ENCODE measurements at places on chromosomes 16 and 17. TPM values are rescaled to one million over a fixed set of nuclear protein-coding genes. Genes with fewer than 3 reads are reported as not detected.
A peak's percentile ranks its signal among the peaks of the same experiment; 100 is the strongest.

DNA sequence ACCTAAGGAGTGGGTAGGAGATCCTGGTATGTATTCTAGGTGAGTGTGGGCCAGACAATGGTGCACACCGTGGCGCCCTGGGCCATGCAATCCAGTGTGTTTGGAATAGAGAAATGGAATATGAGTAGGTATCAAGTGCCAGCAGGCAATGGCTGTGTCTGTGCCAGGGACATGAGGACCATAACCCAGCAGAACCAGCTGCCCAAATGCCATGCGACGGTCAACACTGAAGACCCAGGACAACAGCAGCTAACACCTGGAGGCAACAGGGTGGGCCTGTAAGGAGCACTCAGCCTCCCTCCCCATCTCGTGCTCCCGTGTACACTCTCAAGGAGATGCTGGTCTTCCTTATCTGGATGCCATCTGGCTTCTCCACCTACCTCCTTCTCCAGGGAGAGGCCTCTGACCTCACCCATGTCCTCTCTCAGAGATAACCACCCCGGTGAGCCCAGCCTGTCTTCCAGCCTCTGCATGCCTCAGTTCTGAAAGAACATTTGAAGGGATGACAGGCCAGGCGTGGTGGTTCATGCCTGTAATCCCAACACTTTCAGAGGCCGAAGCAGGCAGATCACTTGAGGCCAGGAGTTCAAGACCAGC is 750 bp upstream of the GSDMB start:
- no peaks in the 10 kb centered on the region for H3K4me1 ChIP-seq
- H3K4me3 ChIP-seq: no peak overlapping the region
- no peaks in the 10 kb centered on the region for H3K27me3 ChIP-seq
- no peak for DNase-seq

- H3K27ac ChIP-seq: no peak overlapping the region
- H3K4me1 ChIP-seq: no peaks in the 10 kb centered on the region
- H3K4me3 ChIP-seq: no peak overlapping the region
- DNase-seq: no peak
- H3K27me3 ChIP-seq: no peaks in the 10 kb centered on the region
- no peaks in the 10 kb centered on the region for H3K36me3 ChIP-seq
These were observed 379.8 kb downstream of the UTP18 start for GRCh38 chr17:51640108-51640622.

DNA sequence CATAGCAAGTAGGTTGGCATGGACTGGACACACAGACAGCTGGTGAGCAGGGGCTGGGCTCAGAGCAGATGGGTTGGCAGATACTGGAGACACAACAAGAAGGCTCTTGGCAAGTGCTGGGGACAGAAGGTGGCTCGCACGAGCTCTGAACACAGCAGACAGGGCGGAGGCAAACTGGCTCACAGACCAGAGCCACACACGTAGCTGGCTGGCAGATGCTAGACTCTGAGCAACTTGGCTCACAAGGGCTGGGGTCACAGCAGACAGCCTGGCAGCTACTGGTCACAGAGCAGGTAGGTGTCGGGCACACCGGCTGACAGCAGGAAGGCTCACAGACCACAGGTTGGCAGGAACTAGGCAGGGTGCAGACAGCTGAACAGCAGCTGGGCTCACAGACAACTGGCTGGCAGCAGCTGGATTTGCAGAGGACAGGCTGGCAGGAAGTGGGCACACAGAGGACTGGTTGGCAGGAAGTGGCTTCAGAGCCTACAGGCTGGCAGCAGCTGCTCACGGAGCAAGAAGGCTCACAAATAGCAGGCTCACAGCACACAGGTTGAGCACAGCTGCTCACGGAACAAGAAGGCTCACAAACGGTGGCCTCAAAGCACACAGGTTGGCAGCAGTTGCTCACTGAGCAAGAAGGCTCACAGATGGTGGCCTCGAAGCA is 725 bp downstream of the KRTAP16-1 start:
- no peaks in the 10 kb centered on the region for H3K4me1 ChIP-seq
- H3K27ac ChIP-seq: no peak overlapping the region
- no peaks in the 10 kb centered on the region for H3K27me3 ChIP-seq

- no peak overlapping the region for H3K27ac ChIP-seq
- H3K4me1 ChIP-seq: no peaks in the 10 kb centered on the region
- H3K27me3 ChIP-seq: no peaks in the 10 kb centered on the region
- DNase-seq: peak; percentile 74
- H3K36me3 ChIP-seq: no peaks in the 10 kb centered on the region
- no peak overlapping the region for H3K4me3 ChIP-seq
These were observed 13.0 kb downstream of the AIPL1 start for GRCh38 chr17:6421700-6422604.

GRCh38 chr17:12866244-12866643 is 76.9 kb downstream of the ARHGAP44 start:
- H3K36me3 ChIP-seq: no peaks in the 10 kb centered on the region
- no peaks in the 10 kb centered on the region for H3K4me1 ChIP-seq
- no peak overlapping the region for H3K4me3 ChIP-seq
- H3K27me3 ChIP-seq: no peaks in the 10 kb centered on the region
- no peak for DNase-seq
- H3K27ac ChIP-seq: no peak overlapping the region

GRCh38 chr17:73269791-73270190 is 8.1 kb upstream of the CPSF4L start:
- no peaks in the 10 kb centered on the region for H3K36me3 ChIP-seq
- peaks cover 35% of the 10 kb centered on the region for H3K4me1 ChIP-seq
- H3K27ac ChIP-seq: no peak overlapping the region
- H3K4me3 ChIP-seq: no peak overlapping the region
- DNase-seq: no peak
- no peaks in the 10 kb centered on the region for H3K27me3 ChIP-seq

GRCh38 chr17:76714822-76715495 is 4.2 kb upstream of the MXRA7 start:
- H3K27ac ChIP-seq: no peak overlapping the region
- H3K4me1 ChIP-seq: peaks cover 25% of the 10 kb centered on the region
- no peaks in the 10 kb centered on the region for H3K27me3 ChIP-seq
- peaks cover 11% of the 10 kb centered on the region for H3K36me3 ChIP-seq

GRCh38 chr17:3988297-3989040 is 24.2 kb upstream of the ATP2A3 start:
- H3K4me1 ChIP-seq: peaks cover 21% of the 10 kb centered on the region
- no peak overlapping the region for H3K27ac ChIP-seq
- H3K4me3 ChIP-seq: no peak overlapping the region
- no peaks in the 10 kb centered on the region for H3K27me3 ChIP-seq
- DNase-seq: no peak

DNA sequence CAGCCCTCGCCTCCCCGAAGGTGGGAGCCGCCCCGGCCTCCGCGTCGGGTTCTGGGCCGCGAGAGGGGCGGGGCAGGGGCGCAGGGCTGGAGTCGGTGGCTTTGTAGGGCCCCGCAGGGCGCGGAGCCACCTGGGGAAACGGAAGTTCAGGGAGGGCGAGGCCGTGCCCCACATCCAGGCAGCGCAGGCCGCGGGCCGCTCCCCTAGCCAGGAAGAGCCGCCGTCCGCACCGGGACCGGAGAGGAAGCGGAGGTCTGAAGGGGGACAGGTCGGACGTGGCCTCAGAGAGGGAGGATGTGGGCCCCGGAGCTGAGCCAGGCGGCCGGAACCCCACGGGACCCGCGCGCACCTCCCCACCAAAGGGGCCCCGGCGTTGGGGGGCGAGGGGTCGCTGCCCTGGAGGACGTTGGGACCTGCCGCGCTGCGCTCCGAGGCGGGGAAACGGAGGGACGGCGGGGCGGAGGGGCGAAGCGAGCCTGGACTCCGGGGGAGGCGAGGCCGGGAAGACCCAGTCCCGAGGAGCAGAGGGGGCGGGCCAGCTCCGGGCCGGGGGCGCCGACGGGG is 482 bp upstream of the SLC16A3 start:
- H3K36me3 ChIP-seq: no peaks in the 10 kb centered on the region
- peaks cover 25% of the 10 kb centered on the region for H3K4me1 ChIP-seq
- peaks cover 20% of the 10 kb centered on the region for H3K27me3 ChIP-seq
- no peak for DNase-seq
- peak overlapping the region; percentile 62 for H3K27ac ChIP-seq

DNA sequence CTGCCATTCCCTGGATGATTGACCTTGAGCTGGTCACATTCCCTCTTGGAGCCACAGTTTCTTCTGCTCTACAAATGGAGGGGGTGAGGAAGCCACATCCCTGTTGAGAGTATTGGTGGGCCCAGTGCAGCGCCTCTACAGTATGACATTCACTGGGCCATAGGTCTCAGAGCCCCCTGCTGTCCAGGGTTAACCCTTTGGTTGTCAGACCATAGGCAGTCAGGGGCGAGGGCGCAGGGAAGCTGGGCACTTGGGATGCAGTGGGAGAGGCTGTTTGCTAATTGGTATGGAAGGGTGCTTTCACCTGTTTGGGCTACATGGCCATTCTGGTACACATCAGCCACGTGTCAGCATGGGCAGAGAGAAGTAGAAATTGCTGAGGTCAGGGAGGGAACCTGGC is 27.3 kb upstream of the WFDC1 start:
- H3K4me1 ChIP-seq: no peaks in the 10 kb centered on the region
- peaks cover 9% of the 10 kb centered on the region for H3K27me3 ChIP-seq
- no peaks in the 10 kb centered on the region for H3K36me3 ChIP-seq
- DNase-seq: no peak
- no peak overlapping the region for H3K27ac ChIP-seq
- no peak overlapping the region for H3K4me3 ChIP-seq

- no peaks in the 10 kb centered on the region for H3K27me3 ChIP-seq
- H3K36me3 ChIP-seq: no peaks in the 10 kb centered on the region
- H3K27ac ChIP-seq: peak overlapping the region; percentile 83
- H3K4me1 ChIP-seq: peaks cover 48% of the 10 kb centered on the region
- H3K4me3 ChIP-seq: no peak overlapping the region
These were observed 8.2 kb upstream of the CSNK1D start for GRCh38 chr17:82281502-82282238.

The LIMD2 gene
- total RNA-seq: 4.9 TPM

The GDPD1 gene
- total RNA-seq: 2.3 TPM

The TBC1D3L gene
- total RNA-seq: 13.7 TPM

The ACACA gene
- 9.1 TPM for total RNA-seq

The WBP2 gene
- total RNA-seq: 44.2 TPM

The TMEM114 gene
- total RNA-seq: not detected

All from body of pancreas (tissue), 4 donors.